ENCODE measurements at places on chromosomes 1 and 21.

DNA sequence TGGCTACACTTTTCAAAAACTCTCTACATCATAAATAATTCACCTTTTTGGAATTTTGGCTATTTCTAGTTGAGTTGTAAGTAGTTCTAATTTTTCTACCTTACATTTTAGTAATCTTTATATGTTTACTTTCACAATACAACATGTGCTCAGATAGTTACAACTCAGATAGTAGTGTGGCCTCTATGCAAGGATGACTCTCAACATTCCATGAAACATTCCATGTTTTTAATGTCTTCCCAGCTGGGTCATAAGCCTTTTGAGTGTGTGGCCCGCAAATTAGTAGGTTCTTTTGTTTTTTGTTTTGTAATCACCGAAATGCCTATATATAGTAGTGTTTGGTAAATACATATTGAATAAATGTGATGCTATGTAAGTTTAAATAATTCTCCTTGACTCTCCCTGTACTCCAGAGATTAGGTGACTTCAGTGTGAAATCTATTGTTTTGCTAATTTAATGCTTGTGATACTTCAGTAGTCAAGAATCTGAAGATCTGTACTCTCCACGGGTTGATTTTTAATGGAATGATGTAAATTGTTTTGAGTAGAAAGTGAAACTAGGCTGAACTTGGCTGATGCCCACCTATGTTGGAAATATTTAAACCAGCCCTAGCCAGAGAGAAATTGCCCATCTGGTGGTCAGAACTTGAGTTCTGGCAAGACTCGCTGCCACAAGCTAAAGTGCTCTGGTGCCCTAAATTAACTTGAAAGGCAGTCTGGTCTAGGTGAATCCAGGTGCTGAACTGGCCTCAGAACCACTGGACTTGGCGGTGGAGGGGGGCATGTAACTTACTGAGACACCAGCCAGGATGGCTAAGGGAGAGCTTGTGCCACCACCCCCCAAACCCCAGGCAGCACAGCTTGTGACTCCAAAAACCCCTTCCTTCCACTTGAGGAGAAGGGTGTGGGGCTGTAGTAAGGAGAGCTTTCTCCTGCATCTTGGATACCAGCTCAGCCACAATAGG is 165.6 kb downstream of the USP25 start:
- DNase-seq, result no peak

- DNase-seq, result no peak
Measured at GRCh38 chr1:195082183-195082582, 1526.1 kb downstream of the KCNT2 start.

DNA sequence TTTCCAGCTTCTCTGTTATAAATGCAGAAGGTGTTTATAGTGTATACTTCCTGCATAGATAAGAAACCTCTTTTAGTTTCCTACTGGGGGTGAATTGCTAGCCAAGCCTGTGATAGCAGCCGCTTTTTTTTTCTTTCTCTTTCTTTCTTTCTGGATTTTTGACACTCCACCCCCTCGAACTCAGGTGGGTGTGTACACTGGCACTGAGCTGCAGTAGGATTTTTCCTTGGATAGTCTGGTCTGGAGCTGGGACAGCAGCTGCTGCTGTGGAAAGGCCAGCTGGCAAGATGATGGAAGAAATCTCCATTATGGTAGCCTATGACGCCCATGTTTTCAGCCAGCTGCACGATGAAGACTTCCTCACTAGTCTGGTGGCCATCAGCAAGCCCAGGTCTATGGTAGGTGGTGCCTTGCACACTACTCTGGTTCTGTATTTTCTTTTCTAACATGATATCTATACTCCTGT is 122.5 kb upstream of the CACYBP start:
- no peak for DNase-seq

- DNase-seq, result no peak
Measured at GRCh38 chr1:55246896-55247295, 31.7 kb upstream of the USP24 start.

DNA sequence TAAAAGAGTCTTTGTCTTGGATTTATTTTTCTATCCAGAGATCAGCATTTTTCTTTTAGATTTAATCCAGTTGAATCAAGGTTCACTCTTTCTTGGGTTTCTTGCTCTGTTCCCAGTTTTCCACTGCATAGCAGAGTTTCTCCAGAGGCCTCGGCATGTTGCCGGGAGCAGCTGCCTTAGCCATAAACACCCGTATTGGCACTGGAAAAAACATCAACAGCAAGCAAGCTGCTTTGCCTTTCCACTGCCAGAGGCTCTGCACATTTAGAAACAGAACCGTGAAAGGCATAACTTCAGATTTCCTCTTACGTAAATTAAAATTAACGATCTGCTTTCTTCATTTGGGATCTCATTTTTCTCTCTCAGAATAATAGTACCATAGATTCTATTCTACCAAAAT is 181.8 kb upstream of the L1TD1 start:
- DNase-seq, result no peak

DNA sequence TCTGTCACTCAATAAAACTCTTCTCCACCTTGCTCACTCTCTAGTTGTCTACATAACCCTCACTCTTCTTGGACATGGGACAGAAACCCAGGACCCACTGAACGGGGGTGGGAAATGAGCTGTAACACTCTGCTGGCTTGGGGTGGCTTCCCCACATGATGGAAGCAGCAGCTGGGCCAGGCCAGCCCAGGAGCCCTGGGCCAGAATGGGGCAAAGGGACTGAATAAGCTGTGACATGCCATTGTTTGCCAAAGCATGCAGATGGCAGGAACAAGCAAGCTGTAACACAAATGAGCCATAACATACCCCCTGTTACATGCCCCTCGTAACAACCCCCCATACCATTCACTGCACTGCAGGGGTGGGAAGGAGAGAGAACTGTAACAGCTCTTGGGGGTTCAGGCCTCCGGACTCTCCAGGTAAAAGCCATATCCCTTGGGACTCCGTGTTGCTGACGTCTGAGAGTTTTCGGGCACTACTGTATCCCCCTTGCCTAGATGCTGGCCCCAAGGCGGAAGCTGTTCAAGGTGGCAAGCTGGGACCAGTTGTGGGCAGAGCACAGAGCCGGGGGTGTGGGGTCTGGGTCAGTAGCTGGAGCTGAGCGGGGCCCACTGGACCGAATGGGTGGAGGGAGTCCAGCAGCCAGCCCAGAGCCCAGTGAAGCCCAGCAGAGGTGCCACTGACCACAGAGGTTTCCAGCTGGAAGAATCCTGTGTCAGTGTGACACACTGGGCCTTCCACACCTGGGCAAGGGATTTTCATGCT is 56.1 kb upstream of the DMRTB1 start:
- DNase-seq, result no peak

GRCh38 chr1:40308036-40308727 is 8.9 kb downstream of the COL9A2 start:
- no peak for DNase-seq

DNA sequence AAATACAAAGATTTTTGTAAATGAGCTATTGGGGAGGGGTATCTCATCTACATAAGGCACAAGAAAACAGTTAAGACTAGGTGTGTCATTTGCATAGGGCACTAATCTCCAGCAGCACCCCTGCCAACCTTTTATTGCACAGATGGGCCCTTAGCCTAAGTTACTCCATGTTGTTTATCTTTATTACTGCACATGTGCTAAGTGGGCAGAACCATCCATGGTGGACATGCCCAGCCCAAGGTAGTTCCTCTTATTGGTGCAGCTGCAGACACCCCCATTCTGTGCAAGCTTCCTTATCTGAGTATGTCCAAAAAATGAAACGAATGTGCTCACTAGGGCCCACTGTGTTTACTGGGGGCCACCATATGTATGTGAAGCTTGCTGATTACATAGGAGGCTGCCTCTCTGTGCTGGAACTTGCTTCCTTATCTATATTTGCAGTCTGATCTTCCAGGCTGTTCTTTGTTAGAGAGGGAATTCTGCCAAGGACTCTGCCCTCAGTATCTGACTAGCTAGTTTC is 77.3 kb upstream of the NEK7 start:
- no peak for DNase-seq

GRCh38 chr1:45299981-45300668 is 26.6 kb upstream of the HPDL start:
- no peak for DNase-seq

Measured in activated CD8-positive, alpha-beta memory T cell treated with anti-CD3 and anti-CD28 coated beads for 1 hour (primary cell).